ENCODE measurements at places on chromosomes 3 and 15.

DNA sequence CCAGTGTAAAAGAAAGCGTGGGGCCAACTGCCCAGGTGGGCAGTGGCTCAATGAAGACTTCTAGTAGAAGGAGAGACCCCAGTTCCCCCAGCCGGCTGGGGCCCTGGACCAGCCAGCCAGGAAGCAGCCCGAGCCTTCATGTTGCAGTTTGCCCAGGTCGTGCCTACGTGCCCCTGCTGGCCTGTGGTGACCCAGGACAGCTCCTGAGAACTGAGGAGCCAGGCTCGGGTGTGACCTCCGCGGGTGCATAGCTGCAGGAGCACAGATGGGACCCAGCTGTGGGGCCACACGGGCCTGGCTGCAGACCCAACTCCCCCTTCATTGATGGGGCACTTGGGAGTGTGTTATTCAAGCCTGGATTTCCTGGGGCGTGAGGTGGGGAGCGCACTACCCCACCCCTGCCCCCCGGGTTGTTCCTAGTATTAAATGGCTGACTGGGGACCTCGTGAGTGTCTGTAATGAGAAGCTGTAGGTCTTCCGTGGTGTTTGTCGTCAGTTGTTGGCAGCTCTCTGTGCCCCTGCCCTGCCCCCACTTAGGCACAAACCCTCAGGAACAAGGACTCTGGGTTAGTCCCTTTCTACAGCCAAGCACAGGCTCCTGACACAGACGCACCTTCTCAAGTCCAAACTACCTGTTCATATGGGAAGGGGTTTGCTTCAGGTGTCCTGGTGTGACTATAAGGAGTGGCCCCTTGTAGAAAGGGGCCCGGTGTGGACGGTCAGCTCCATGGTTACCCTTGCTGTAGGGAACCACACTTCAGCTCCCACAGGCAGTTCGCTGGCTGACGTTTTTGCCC lies 39.1 kb downstream of the IDH2 start:
- DNase-seq: no peak

DNA sequence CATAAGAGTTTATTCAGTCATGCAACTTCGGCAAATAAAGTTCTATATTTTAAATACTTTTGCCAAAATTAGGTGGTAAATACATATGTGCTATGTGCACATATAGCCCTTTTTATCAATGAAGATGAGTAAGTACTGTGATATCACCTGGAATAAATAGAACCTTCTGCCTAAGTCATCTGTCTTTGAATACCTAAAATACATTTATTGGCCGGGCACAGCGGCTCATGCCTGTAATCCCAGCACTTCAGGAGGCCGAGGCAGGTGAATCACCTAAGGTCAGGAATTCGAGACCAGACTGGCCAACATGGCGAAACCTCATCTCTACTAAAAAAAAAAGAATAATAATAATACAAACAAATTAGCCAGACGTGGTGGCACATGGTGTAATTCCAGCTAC lies 73.8 kb upstream of the FLNB start:
- no peak for DNase-seq

GRCh38 chr3:61768284-61769037 lies 207.1 kb downstream of the PTPRG start:
- no peak for DNase-seq

DNA sequence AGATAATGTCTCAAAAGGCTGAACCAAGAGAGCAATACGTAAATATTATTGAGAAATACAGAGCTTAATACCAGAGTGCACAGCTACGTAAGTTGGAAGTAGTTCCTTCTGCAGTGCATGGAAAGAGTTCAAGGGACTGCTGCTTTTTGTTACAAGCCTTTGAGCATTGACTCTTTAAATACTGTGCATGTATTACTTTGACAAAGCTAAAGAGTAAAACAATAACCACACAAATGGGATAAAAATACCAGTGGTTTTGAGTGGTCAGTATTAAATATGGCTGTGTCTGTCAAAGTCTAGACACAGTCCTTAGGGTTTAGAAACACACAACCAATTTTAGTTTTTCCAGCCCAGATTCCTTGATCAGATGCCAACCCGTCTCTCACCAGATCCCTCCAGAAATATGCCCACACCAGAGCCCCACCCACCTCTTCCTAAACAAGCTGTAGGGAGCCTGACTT lies 62.1 kb downstream of the SSR3 start:
- DNase-seq: no peak

- DNase-seq: no peak
Observed at GRCh38 chr3:54122324-54123002, at the start of gene CACNA2D3. TSS of gene CACNA2D3 (plus strand) at chr3:54122552.

- DNase-seq: no peak
Observed at GRCh38 chr3:138879541-138880380, 45.0 kb upstream of the PIK3CB start.

DNA sequence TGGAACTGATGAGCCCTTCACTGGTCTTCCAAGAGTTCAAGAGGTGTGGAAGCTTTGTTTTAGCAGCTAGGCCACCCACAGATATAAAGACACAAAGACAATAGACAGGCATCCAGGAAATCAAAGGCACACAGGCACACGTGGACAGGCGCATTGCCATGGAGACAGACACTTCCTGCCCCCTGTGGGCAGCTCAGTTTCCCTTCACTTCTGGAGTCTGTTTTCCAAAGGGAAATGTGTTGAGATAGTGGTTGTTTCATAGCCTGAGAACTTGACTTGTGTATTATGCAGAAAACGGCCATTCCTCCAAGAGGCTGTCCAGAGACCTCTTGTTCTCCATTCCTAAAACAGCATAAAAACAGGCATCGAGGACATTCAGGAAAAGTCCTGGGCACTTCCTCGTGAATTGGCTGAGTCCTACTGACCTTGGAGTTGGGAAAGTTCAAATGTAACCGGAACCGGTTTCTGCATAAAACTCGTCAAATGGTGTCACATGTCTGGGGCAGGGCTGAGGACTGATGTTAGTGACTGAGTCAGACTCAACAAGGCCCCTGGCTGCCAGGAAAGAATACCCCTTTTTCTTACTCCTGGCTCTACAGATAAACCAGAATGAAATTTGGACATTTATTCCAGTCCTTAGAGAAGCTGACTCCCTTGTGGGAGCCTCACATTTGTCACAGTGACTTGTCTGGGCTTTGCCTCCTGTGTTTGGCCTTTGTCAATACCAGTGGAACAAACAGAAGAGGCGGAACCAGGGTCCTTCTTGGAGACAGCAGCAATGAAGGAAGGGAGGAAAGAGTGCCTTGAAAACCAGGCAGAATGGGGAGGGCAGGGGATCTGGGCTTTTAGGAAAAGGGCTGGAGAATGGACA lies 1.3 kb downstream of the ALPK3 start:
- no peak for DNase-seq

DNA sequence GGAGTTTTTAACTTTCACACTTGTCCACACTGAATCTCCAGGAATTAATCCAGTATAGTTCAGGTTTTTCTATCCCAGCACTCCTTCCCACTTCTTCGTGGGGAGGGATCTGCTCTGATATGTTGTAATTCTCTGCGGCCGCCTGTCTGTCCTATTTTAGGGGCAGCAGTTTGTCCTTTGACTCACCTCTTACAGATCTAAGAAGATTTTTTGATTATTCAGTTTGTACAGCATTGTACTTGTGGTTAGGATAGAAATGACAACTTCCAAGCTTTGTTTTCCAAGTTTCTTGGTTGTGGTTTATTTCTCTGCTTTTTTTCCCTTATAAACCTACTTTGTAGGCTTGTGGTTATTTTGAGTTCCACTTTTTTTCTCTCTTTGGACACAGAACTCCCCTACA lies 601.7 kb downstream of the SI start:
- DNase-seq: no peak

GRCh38 chr3:196073255-196073753 lies 8.6 kb downstream of the TFRC start:
- no peak for DNase-seq

DNA sequence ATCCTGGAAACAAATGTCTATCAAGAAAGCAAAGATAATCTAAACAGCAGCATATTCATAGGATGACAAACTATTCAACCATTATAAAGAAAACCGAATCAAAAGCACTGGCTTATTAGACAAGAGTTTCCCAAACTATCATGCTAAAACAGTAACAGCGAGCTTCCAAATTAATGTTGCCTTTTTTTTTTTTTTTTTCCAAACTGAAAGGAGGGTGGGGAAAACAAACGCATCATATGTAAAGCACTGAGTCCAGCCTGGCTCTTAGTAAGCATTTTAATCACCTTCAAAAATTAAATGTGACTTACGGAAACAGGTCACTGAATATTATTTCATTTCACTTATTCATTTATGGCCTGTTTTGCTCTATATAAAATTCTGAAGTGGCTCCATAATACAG lies 2.3 kb downstream of the TJP1 start:
- DNase-seq: no peak

DNA sequence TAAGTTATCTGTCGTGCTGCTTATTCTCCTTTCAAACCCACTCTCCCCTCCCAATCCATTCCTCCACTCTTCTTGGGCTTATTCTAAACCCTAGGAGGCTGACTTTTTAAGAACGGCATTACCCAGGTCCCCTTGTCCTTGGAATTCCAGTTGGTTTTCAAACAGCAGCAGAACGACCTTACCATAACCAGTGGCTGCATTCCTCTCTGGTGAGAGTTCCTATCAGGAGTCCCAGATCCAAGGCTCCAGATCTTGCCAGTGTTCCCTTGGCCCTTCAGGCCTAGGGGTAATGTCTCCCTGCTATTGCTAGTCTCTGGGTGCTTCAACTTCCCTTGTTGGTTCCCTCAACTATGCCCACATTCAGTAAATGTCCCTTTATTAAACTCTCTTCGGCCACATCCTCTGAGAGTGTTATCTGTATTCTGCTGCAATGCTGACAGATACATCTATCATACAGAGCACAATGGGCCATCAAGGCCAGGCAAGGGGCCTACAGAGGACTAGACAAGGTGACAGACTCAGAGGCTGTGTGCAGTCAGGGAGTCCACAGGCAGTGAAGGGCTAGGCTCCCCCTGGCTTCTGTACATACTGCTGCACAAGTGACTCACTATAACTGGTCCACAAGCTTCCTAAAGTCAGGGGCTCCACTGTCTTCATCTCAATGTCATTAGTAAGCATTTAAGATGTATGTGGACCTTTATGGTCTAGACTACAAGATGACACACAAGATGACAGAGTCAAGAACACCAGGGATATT lies 10.1 kb downstream of the LYSMD2 start:
- DNase-seq: no peak

DNA sequence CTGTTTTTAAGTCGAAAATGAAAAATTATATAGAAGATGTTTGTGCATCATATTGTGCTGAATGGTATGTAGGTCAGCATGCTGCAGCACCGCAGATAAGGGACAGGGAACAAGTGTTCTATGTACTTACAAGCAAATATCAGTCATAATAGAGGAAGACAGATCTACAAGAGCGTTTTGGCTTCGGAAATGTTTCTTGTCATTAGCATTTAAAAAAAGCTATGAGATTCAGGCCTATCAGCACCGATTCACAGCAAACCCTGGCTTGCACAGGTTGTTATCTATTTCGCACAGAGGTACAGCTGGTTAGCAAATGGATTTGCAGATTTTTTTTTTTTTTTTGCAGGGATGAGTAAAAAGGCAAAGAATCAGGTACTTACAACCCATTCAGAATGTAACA lies 204.2 kb upstream of the TBC1D5 start:
- no peak for DNase-seq

DNA sequence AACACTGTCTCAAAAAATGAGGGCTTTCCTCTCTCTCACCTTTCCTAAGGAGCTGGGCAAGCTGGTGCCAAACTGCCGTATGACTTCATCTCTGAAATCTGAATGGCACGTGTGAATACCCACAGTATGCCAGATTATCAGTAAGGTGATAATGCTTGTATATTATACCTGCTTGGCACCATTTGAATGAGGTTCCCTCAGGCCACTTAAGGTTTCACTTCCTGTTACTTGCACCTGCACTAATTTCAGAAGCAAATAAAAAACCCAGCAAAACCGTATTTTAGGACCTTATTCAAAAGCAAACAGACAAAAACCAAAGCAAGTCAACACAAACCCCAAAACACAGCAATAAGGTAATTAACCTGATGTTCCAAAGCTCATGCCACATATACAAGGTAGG lies 19.7 kb downstream of the FOXP1 start:
- DNase-seq: no peak

DNA sequence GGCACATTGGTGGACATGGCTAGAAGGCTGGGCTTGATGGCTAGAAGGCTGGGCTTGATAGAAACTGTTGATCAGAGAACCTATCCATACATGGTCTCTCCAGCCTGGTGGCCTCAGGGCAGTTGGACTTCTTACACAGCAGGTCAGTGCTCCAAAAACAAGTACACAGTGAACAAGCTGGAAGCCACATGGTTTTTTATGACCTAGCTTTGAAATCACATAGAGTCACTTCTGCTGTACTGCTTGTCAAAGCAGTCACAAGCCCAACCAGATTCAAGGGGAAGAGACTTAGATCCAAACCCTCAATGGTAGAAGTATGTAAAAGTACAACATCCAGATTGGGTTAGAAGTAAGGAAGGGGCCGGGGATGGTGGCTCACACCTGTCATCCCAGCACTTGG lies 89.4 kb upstream of the HES1 start:
- DNase-seq: no peak

DNA sequence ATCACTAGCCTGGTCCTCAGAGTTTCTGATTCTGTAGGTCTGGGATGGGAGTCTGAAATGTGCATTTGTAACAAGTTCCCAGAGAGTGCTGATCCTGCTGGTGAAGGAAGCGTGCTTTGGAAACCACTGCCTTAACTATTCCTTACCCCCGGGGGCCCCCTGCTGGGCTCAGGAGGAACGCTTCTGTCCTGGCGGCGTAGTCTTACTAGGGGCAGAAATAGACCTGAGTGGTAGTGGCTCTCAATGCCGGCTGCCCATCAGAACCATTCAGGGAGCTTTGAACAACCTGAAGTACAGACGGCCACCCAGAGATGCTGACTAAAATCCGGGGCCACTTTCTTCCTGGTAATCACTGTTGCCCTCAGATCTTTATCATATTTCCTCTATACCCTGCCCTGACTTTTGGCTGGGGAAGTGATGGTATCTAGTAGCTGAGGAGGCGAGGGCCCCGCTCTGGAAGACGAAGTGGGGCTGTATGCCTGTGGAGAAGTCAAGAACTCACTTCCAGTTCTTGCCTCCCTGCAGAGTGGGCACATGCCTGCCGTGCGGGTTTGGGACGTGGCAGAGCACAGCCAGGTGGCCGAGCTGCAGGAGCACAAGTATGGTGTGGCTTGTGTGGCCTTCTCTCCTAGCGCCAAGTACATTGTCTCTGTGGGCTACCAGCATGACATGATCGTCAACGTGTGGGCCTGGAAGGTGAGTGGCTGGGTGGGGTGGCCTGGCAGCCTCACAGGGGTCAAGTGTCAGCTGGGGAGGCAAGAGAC lies 16.3 kb upstream of the JMJD7 start:
- DNase-seq: peak; percentile 69

GRCh38 chr3:65107174-65107573 lies 419.4 kb upstream of the ADAMTS9 start:
- no peak for DNase-seq

All from stimulated activated CD8-positive, alpha-beta memory T cell treated with anti-CD3 and anti-CD28 coated beads, Interleukin-2, amount 100 ng/mL, for 48 hours (primary cell).